ENCODE measurements at places on chromosomes 5 and 9. TPM values are rescaled to one million over a fixed set of nuclear protein-coding genes. Genes with fewer than 3 reads are reported as not detected.

LRRTM2 gene
- polyA plus RNA-seq, result 0.21 TPM

- DNase-seq, result no peak
These were observed 230.3 kb upstream of the TBCA start for GRCh38 chr5:78006449-78006848.

SLC45A2 gene
- polyA plus RNA-seq, result not detected

PCDHA13 gene
- polyA plus RNA-seq, result not detected

CTSV gene
- polyA plus RNA-seq, result 0.38 TPM

SH3RF2 gene
- polyA plus RNA-seq, result 14.9 TPM

DNA sequence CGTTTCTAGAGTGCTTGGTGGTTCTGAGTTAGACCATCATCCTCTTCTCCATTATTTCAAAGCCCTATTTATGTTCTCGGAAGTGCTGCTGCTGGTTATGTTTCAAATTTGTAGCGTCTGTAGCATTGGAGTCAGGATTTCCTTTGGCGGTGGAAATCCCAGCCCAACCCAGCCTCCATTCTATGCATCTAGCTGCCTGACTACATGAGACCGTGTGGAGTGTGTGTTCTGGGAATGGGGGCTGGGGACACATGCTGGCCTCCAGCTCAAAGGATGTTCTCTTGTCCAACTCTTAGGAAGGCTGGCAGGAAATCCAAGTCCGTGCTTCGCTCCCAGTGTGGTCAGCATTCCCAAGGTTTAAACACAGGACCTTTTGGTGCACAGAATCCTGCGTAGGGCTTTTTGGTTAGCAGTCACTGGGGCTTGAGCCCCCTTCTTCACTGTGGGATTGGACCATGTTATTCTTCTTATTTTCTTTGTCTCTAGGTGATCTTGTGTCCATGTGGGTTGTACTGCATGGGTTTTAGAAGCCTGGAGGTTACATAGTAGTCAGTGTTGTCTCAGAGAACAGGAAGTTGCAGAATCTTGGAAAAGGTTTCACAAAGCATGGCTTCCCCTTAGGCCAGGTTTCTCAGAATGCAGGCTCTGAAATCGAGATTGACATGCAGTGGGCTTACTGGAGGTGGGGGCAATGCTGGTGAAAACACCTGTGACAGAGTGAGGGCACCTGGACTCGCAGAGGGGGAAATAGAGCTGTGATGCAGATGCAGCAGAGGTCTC, 132.2 kb downstream of the ARHGAP26 start:
- DNase-seq, result no peak

MAMDC2 gene
- polyA plus RNA-seq, result 2.3 TPM

DNA sequence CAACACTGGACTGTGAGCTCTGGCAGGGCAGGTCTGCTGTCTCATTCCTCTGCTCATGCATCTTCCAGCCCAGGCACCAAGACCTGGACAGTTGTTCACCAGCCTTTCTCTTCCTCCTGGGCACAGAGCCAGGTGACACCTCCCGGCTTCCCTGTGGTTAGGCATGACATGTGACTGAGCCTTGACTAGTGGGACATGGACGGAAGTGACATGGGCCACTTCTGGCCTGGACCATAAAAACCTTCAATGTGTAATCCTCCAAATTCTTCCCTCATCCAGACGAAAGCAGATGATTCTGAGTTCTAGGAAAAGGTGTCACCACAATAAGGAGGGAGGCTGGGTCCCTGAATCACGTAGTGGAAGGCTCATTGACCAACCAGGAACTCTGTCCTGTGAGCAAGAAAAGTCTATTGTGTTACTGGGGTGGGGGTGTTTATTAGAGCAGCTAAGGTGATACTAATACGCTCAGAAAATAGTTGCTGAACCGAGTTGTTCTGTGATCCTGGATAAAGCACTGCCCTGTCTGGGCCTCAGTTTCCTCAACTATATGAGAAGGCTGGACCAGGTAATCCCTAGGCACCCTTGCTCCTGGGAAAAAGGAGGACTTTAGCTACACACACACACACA, 26.6 kb upstream of the CRB2 start:
- no peak for DNase-seq

DNA sequence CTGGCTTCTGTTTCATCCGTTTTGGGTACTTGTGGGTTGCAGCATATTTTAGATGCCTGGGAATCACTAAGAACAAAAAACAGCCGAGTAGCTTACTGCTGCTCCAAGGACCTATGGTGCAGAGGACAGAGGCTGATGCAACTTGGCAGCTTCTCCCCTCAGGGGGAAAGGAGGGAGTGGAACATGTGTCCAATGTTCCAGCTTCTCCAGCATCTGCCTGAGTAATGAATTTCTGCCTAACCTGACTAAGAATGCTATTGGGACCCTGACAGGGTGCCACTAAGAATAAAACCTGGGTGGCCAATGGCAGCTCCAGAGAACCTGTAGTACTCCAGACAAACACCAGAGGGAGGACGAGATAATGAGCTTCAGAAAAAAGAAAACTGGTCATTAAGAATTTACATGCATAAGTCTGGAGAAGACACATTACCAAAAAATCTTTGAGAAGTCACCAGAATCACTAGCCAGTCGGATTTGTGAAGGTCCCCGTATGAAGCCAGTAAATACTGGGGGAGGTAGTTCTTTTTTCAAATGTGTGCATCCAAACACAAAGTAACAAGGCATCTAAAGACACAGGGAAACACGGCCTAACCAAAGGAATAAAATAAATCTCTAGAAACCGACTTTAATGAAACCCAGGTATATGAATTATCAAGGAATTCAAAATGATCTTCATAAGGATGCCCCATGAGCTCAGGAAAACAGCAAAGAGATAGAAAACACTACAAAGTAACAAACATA, 293.5 kb downstream of the HINT1 start:
- DNase-seq, result peak; percentile 81

GRCh38 chr9:95494022-95494415, 22.8 kb downstream of the PTCH1 start:
- DNase-seq, result no peak

GRCh38 chr5:178236679-178237078, 4.1 kb upstream of the PHYKPL start:
- DNase-seq, result peak; percentile 53

GRCh38 chr5:23450187-23450586, 57.2 kb upstream of the PRDM9 start:
- no peak for DNase-seq

DNA sequence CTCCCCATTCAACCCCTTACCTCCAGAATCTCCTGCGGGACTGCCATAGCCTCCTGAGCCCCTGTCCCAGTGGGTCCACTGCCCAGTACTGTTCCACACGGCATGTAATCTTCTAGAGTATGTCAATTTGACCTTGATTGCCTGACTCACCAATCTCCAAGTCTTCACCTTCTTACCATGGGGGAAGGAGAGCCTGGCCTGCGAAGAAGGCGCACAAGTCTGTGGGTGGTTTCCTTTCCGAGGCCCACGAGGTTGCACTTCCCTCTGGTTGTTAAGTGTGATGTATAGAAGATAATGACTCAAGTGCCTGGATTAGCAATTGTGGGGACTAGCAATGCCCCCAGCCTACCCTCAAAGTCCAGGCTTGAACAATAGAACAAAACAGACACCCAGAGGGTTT, 8.1 kb upstream of the TENT4A start:
- no peak for DNase-seq

SV2C gene
- polyA plus RNA-seq, result not detected

DNA sequence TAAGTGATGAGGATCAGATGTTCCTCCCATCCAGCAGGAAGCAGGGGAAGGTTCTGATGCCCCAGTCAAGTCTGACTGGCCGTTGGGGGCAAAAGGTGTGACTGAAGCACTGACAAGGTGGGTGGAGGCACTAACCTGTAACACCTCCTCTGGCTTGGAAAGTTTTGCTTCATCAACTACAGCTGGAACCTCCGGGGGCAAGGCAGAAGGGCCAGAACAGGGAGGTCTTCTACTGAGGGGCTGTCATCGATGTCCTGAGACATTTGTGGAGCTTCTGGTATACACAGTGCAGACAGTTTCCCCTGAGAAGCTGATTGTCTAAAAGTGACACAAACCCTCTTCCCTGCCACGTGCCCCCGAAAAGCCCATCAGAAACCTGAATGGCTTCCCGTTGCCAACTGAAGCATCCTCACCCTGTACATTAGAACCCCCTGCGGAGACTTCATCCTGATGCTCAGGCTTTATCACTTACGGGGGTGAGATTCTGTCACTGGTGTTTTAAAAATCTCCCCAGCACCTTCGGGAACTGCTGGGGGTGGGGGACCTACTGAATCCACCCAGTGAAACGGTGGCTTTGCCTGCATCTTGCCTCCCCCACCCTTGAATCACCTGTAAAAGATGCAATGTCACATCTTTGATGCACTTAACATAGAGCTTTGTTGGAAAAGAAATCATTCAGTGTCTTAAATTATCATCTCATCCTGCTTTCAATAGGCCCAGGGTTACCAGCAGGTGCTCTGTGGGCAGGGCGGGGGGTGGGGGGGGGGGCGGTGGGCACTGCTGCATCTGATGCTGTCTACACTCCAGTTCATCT, 24.6 kb downstream of the TRAF1 start:
- no peak for DNase-seq

DNA sequence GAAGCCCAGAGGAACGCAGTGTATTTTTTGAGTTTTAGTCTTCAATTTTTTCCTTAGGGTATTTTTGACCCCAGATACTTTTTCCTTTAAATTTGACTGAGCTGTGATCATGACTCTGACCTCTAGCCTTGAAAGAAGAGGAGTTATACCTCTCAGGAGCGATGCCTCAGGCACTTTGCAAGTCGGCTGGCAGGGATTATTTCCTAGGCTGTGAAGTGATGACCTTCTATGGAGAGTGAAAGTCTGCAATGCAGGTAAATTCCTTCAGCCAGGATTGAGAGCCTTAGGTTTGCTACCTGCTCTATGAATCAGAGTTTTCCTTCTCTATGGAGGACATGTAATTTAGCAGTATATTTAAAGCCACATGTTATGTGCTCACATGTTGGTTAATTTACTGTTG, 10.8 kb upstream of the NUDT12 start:
- DNase-seq, result no peak

- DNase-seq, result no peak
These were observed 31.6 kb downstream of the RETREG1 start for GRCh38 chr5:16585041-16585667.

- DNase-seq, result no peak
These were observed 267.4 kb upstream of the VLDLR start for GRCh38 chr9:2354216-2354615.

INSYN2B gene
- not detected for polyA plus RNA-seq

DNA sequence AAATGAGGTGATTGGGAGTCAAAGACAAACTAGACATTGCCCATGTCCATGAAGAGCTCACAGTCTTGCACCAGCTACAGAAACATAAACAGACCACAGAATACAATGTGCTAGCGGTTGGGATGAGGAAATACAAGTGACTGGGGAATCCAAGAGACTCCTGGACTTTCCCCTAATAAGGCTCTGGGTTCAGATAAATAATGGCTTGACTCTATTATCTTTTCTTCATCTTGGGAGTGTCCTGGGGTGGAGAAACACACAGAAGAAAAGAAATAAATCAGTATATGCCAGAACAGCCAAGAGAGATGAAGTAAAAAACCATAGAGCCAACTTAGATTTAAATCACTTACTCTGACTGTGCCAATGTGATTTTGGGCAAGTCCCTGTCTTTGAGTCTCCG, 227.8 kb downstream of the PAPPA start:
- no peak for DNase-seq

DNA sequence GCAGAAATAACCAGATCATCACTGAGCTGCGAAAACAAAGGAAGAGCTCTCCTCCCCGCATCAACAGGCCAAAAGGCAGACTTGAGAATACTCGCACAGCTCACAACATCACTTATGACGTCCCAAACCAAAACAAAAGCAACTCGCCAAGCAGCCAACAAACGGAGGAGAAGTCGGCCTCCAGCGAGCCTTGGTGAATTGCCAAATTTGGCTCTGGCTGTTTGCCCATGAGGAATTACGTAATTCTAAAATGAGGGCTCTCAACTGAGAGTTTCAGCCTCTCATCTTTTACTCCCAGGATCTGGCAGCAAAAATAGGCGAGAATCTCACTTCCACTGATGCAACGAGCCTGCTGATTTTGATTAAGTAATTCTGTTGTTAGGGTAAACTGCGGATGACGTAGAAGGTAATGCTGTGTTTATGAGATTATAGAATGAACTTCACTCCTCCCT, 51.7 kb upstream of the SEMA6A start:
- peak; percentile 75 for DNase-seq

CDH9 gene
- polyA plus RNA-seq, result not detected

SPACA9 gene
- polyA plus RNA-seq, result 0.64 TPM

- DNase-seq, result no peak
These were observed 33.8 kb upstream of the RPL26L1 start for GRCh38 chr5:172925336-172925948.

DNA sequence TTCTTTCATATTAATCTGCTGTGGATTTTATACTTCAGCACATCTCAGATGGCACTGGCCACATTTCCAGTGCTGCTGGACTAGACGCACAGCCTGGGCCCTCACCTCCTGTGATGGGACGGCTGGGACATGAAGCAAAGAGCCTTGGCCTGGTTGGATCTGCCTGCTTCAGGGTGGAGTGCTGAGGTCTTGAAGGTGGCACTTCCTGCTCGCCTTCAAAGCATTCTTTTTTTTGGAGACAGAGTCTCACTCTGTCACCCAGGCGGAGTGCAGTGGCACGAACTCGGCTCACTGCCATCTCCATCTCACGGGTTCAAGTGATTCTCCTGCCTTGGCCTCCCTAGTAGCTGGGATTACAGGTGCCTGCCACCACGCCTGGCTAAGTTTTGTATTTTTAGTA, 73.1 kb downstream of the RAPGEF1 start:
- DNase-seq, result no peak

ESM1 gene
- polyA plus RNA-seq, result 0.01 TPM
